Skin of body (tissue), 3 donors: ENCODE measurements at places on chromosomes 11 and 22. TPM values are rescaled to one million over a fixed set of nuclear protein-coding genes. Genes with fewer than 3 reads are reported as not detected.

PARVA gene
- 23.0 TPM for total RNA-seq

CCDC15 gene
- 4.3 TPM for total RNA-seq

MFRP gene
- 0.10 TPM for total RNA-seq

GTSE1 gene
- 3.6 TPM for total RNA-seq

C11orf21 gene
- 2.0 TPM for total RNA-seq

PNPLA5 gene
- total RNA-seq = 2.3 TPM

ZNF280A gene
- not detected for total RNA-seq
